ENCODE measurements at places on chromosomes 2 and 18.

GRCh38 chr2:107730898-107731297, 95.8 kb upstream of the RGPD4 start:
- DNase-seq = no peak

DNA sequence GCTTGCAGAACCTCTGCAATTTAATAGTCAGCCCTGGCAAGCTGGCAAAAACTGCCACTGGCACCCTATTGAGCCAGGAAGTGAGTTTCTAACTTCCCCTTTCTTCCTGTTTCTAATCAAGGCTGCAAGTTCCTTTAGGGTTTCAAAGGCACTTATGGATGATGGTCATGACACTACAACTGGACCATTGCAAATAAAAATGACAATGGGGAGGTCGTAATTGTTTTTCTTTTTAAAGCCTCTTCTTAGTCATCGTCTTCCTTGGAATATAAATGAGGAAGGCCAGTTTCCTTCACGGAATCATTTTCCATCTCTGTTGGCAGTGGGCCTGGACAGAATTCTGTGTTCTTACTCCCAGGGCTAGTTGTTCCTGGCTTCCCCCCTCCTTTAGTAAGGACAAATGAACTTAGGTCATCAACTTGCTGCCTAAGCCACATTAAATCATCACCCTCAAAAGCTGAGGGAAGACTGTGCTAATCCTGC, 35.8 kb downstream of the SH3RF3 start:
- DNase-seq = no peak

GRCh38 chr2:231601356-231602229, 8.9 kb downstream of the TEX44 start:
- peak; percentile 83 for DNase-seq

- DNase-seq = no peak
Measured at GRCh38 chr18:79102886-79103285, 33.7 kb downstream of the ATP9B start.

GRCh38 chr2:7132753-7133152, 215.5 kb downstream of the RNF144A start:
- no peak for DNase-seq

DNA sequence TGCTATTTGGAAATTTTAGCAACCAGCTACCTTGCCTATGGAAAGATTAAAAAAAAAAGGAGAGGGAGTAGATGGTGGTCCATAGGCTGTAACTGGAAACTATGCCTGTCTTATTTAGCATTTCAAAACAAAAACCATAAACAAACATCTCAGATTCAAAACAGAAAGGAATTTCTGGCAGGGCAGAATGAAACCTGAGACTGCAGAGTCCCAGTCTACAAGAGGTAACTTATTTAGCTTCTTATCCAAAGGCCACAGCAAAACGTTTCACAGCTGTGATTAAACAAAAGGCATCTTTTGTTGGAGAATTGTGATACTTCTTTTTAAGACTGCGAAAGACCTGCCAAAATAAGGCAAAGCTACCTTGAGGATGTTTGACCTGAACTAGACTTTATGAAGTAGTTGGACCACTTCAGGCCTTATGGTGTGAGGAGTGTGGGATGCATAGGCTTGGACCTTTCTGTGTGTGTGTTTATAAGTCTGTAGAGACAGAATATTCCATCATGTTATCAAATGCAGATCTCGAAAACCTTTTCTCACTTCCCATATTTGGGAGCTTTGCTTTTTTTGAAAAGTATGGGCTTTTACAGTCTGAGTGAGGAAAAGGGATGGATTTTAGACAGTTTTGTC, 11.0 kb downstream of the CRIM1 start:
- DNase-seq = no peak

- DNase-seq = no peak
Measured at GRCh38 chr2:206863196-206863595, 76.1 kb upstream of the CPO start.

GRCh38 chr18:49561289-49562193, at the start of gene LIPG:
LIPG (plus strand) TSS chr18:49562057; CDS start chr18:49562309, 252 bp downstream.
- peak; percentile 37 for DNase-seq

GRCh38 chr2:156323754-156324153, 8.8 kb downstream of the NR4A2 start:
- DNase-seq = no peak

- DNase-seq = no peak
Measured at GRCh38 chr18:79766308-79766707, 31.4 kb upstream of the KCNG2 start.

DNA sequence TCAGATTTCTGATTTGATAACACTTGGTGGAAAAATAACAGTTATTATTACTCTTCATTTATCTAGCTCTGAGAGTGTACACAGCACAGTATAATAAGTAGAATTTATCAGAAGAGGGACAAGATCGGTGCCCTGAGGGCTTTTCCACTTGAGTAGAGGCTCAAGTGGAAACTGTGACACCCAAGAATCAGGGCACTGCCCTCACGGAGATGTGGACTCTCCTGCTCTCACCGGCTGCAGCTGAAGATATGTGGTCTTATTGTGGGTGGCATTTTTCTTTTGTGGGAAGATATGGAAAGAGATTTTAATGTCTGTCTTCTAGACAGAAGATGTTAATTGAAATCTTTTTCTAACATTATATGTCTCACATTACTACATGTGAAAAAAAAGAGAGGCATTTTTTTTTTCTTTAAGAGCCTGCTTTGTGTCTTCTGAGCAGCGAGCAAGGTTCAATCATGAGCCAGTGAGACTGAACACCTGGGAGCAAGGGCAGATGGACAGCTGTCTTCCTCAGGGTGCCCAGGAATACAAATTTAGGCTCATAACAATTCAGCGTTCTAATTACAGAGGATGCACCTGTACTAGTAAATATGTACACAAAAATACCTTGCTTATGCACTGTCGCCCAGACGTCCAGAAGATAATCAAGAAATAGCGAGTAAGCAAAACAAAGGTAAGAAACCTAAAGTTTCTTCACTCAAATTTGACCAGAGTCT, 1098.2 kb upstream of the FANCL start:
- no peak for DNase-seq

GRCh38 chr18:2412996-2413751, 158.1 kb downstream of the METTL4 start:
- DNase-seq = no peak

GRCh38 chr2:219509780-219510511, 4.3 kb upstream of the ASIC4 start:
- peak; percentile 41 for DNase-seq

- no peak for DNase-seq
Measured at GRCh38 chr18:21298351-21298750, 56.3 kb downstream of the GREB1L start.

- no peak for DNase-seq
Measured at GRCh38 chr2:98477036-98477435, 32.4 kb downstream of the INPP4A start.

DNA sequence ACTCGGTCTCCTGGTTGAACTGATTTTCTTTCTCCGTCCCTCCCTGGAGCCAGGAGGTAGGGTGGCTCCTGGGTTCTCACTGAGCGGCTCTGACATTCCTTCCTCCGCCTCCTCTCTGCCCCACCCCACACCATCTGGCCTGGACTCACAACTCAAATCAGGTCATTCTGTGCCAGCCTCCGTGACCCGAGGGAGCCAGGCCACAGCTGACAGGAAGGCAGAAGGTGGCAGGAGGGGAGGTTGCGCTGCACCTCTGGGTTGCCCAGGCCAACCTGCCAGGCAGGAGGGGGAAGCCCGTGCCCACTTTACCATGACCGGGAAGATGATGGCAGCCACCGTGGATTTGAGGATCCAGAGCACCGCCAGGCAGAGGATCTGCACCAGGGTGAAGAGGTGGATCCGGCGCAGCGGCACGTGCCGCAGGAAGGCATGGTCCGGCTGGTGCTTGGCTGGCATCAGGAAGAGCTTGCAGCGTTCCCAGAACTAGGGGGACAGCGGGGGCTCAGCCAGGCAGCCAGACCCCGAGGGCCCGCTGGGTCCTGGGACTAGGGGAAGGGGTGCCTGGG, 28.3 kb downstream of the MTHFD2 start:
- DNase-seq = no peak

DNA sequence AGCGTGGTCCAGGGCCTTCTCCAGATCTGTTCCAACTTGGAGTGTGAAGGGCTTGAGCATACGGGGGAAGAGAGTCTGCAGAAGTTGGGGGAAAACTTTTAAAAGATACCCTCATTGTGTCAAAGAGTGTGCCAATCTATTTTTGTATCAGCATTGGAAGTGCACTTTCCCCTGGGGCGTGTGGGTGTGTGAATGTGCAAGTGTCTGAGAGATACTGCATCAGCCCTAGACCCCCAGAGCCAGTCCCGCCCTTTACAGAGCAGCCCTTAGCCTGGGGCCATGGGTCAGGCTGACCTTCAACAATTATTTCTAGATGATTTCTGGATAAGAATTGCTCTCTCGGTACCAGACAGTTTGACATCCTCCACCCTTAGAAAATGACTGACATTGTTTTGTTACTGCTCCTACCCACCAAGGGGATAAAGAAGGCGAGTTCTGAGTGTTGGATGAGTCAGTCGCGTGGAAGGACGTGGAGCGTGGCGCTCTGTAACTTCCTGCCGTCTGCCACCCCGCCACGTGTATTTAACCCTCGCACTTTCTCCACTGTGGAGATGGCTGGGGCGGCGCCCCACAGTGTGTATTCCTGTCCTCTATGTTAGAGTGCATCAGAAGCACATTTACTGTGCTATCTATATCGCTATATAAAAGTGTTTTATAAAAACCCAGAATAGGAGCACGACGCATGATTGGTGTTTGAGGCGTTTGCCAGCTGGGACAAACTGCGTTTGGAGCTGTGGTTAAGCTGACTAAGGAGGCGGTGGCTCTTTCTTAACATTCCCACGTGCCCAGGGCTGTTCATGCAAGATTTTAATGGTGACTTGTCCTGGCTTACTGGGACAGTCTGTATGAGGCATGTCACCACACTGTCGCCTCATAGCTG, 122.6 kb downstream of the CABLES1 start:
- DNase-seq = no peak

GRCh38 chr2:196183172-196183473, 11.7 kb upstream of the STK17B start:
- DNase-seq = no peak

- DNase-seq = no peak
Measured at GRCh38 chr2:188949046-188949818, 24.9 kb upstream of the COL3A1 start.

GRCh38 chr18:41600693-41601391, 354.2 kb upstream of the PIK3C3 start:
- no peak for DNase-seq

DNA sequence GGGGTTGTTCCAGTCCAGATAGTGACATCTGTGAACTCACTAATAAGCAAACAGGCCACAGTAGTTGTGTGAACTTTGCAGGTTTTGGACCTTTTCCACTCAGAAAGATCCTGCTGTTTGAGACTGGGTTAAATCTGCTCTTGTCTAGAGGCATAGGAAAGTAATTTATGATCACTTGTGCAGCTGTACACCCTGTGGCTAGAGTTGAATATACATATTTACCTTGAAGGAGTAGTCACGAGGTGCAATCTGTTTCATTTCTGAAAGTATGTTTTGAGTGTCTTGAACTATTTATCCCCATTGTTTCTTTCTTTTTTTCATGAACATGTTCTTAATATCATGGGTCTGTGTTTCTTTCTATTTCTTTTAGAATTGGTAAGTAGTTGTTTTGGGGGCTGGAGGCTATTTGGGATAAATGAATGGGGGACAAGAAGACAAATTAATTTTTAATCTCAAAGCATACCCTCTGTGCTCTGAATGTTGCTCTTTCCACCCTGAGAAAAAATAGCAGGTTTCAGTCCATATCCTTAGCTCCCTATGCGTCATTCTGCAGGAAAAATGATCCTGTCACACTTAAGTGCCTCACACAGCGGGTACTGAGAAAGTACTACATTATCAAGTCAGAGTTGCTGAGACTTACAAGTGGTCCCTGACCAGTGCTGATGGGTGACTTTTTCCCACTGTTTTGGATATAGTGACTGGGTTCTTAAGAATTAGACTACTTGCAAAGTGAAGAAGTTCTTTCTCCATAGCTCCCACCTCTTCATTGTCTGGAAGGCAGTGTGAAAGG, 28.2 kb downstream of the DCC start:
- DNase-seq = no peak

DNA sequence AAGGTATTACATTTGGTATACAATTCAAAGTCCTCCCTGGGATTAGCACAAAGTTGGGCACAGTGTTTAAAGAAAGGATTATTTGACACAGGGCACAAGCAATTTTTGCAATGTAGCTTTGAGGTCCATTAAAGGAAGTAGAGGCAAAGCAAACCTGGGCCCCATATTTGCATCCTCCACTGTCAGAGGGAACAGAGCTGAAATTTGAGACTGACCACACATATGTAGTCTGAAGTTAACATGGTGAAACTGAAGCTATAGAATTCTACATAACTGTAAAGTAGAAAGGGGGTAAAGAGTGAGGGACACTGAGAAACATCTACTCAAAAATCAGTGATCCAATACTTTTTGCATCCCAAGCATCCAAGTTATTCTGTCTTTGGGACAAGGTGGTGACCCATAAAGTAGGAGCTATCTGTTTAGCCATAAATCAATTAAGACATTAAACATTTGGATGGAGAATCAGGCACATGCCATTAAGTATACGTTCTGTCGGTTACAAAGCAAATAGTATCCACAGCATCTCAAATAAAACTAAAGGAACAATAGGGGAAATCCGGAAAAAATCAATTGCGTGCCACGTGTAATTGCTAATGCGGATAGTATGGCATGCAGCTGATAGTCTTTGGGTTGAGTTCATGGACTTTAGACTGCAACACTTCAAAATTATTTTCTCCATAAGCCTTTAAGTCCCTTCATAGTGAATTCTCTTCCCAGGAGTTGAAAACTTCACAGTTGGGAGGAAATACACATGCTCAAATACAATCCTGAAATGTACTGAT, 72.6 kb downstream of the PLEKHM3 start:
- DNase-seq = no peak

GRCh38 chr18:65704046-65704445, 46.8 kb upstream of the CDH7 start:
- DNase-seq = no peak

DNA sequence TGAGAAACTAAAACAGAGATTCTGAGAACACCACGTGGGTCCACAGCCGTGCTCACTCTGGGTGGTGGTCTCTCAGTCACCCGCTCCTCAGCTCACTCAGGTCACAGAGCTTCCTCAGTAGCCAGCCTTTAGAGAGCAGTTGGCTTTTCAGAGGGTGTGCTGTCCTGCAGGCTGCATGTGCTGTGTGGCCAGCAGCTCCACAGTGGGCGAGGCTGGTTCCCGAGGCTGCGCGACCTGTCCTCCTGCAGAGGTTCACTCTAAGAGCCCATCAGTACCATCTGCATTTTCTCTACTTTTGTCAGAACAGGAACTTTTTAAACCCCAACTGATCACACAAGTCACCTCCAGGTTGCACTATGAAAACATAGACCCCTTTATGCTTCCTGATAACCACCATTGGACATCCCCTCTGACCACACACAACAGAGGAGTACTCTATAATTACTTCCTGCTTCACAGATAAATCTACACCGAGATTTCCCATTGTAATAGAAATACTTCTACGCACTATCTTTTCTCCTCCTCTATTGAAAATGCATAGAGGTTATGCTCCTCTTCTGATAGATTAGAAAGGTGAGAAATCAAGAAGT, 93.1 kb downstream of the GYPC start:
- DNase-seq = no peak

- DNase-seq = peak; percentile 23
Measured at GRCh38 chr2:235669269-235669831, 175.5 kb downstream of the AGAP1 start.
